Glomerular endothelial cell (primary cell): ENCODE measurements at places on chromosomes 7 and 10.
A peak's percentile ranks its signal among the peaks of the same experiment; 100 is the strongest.

DNA sequence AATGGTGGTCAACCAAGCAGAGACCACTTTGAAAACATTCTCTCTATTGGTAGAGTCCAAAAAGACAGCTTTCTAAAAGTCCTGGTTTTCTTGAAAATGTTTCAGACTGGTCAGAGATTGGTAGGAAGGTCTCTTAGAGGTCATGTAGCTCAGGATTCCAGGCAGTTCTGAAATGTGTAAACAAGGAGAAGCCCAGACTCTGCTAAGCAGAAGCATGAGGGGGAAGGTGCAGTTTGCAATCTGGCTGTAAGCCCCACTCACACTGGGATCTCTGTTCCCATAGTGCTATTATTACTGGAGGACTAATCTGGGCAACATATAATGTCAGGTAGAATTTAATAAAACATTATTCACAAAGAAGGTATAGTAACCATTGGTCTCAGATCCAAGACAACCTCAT, 101.1 kb downstream of the MAGI2 start:
- no peak for DNase-seq

- peak; percentile 36 for DNase-seq
Observed at GRCh38 chr7:140349144-140349771, 49.1 kb downstream of the SLC37A3 start.

DNA sequence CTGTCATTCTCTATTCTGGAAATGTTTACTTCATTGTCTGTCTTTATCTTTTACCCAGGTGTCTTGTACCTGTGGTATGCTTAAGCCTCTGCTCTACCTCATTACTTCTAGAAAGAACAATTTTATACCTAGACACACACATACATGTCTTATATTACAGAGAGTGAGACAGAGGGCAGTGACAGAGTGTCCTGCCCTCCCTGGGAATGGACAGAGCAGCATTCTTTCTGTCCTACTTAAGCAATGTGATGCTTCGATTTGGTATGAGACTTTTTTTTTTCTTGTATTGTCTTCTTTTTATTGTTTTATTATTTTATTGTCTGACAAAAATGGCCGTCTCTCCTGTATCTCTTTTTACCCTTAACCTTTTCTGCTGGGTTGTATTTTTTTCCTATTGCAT, 286.1 kb downstream of the EXOC4 start:
- no peak for DNase-seq

DNA sequence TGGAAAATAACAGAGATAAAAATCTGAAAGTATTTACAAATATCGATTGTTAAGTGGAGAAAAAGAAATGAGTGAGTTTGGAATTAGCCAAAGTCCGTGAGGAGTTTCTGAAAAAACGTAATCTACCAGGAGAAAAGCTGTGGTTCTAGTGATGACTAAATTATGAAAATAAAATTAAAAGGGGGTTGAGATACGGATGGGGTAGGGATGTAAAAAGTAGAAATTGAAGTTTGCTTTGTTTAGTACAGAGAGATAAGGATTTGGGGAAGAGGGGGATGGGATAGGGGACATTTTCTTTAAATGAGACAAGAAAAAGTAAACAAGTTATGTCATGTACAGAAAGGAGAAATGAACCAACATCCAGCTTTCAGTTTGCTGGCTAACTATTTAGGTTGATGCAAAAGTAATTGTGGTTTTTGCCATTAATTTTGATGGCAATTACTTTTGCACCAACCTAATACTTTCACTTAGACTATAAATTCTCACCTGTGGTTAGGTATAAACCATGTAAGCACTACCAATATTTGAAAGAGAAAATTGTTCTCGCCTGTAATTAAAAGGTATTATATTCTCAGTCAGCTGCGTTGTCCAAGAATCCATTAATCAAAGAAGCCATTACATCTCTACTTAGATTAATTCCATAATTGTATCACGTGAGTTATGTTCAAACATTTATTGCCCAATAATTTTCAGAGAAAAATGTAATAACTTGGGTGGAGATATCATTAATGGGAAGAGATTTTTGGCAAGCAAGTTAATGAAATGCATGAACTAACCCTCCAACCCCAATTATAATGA, 143.0 kb upstream of the NRP1 start:
- no peak for DNase-seq

DNA sequence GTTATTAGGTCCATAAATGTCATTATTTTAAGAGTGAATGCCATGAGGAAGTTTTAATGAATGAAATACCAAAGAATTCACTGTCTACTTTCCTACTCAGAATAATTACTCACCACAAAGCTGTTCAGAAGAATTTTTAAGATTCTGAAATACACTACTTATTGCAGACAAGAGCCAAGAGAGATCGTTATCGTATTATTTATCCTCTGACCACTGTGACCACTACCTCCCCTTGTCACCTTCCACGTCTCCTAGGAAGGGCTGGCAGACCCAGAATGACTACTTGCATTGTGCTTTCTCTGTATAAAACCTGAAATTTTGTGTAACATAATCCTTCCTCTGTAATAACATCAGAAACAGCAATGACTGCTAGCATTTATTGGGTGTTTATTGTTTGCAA, 81.9 kb downstream of the ABCB5 start:
- DNase-seq = no peak

DNA sequence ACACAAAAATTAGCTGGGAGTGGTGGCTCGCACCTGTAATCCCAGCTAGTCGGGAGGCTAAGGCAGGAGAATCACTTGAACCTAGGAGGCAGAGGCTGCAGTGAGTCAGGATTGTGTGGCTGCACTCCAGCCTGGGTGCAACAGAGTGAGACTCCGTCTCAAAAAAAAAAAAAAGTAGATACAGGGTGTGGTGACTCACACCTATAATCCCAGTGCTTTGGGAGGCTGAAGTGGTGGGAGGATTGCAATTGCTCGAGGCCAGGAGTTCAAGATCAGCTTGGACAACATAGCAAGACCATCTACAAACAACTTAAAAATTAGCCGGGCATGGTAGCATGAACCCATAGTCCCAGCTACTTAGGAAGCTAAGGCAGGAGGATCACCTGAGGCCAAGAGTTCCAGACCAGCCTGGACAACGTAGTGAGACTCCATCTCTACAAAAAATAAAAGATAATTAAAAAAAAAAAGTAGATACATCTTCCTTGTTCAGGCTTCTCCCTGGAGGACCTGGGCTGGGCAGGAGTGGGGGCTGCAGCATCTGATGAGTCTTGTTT, 2.0 kb downstream of the MOSPD3 start:
- DNase-seq = no peak

- no peak for DNase-seq
Observed at GRCh38 chr7:30226614-30227268, 57.7 kb upstream of the ZNRF2 start.

DNA sequence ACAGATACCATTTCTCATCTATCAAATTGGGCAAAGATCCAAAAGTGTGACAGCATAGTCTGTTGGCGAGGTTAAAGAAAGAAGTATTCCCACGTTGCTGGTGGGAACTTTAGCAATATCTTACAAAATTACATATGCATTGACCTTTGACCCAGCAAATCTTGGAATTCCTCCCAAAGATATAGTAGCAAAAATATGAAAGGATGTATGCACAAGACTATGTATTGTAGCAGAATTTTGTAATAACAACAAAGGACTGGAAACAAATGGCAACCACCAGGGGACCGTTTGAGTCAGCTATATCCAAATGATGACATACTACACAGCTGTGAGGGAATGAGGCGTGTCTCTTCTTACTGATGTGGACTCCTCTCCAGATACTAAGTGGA, 50.2 kb downstream of the KCNH2 start:
- DNase-seq = no peak

DNA sequence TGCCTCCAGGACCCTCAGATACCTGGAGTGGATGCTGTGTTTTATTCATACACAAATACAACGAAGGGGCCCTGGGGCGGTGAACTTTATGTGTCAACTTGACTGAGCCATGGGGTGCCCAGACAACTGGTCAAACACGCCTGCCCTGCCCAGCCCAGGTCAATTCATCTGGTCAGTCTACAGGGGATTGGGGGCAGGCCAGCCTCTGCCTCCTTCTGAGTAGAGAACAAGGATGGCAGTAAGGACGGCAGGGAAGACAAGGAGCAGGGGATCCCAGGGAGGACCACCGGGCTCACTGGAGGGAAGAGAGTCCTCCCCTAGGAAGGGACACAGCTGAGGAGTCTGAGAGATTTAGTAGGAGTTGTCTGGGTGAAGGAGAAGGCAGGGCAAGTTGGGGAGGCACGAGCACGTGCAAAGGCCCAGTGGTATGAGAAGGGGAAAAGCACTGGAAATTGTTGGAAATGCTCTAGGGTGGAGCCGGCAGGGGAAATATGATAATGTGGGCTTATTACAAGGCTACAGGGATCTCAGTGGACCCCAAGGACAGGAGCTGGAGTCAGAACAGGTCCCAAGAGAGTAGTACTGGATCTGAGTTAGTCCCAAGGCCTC, 63.4 kb downstream of the MYL10 start:
- no peak for DNase-seq

DNA sequence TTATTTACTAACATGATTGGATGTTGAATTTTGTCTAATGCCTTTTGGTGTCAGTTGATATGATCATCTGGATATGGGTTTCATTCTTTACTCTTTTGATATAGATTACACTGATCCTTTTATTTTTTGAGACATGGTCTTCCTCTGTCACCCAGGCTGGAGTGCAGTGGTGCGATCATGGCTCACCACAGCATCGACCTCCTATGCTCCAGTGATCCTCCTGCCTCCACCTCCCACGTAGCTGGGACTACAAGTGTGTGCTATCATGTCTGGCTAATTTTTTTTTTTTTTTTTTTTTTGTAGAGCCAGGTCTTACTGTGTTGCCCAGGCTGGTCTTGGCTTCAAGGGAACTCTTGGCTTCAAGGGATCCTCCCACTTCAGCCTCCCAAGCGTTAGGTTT, 27.1 kb downstream of the BMS1 start:
- DNase-seq = no peak

- DNase-seq = no peak
Observed at GRCh38 chr7:65371468-65371867, 2.2 kb upstream of the ZNF92 start.

DNA sequence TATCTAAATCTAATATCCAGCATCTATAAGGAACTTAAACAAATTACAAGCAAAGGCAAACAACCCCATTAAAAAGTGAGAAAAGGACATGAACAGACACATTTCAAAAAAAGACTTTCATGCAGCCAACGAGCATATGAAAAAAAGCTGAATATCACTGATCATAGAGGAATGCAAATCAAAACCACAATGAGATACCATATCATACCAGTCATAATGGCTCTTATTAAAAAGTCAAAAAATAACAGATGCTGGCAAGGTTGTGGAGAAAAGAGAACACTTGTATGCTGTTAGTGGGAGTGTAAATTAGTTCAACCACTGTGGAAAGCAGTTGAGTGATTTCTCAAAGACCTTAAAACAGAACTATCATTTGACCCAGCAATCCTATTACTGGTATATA, 334.4 kb upstream of the CACNA2D1 start:
- no peak for DNase-seq

- DNase-seq = no peak
Observed at GRCh38 chr10:69632516-69633199, 2.6 kb downstream of the FAM241B start.

DNA sequence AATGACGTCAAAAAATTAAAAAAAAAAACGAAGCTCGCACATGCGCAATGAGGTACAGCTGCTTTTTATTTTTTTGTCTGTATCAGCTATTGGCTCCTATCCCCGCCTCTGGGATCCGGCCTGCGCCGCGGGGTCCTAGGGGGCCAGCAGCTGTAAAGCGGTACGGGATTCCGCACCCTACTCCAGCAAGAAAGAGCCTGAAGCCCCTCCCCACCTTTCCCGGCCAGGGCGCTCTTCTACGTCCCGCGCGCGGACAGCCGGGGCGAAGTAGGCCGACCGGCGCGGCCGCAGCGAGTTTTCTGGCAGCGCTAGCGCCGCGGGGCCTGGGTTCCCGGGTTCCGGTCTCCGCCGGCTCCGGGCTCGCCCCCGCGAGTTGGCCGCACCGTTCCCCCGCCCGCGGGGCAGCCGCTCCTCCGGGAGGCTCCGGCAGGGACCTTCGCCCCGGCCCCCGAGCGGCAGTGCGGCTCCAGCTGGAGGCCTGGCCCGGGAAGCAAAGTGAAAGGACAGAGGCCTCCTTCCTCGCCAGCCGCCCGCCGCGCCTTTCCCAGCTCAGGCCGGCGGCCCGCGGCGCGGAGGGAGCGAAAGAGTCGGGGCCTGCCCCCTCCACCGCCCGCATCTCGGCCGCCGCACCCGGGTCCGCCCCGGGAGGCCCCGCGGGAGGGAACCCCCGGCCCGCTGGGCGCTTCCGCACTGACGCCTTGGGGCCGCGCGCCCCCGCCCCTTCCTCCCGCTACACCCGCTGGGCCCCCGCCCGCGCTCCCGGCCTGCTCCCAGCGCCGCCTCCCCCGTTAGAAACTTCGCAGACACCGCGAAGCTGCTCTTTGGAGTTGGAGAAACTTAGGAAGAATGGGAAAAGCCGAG, 4.7 kb upstream of the SPAG6 start:
- no peak for DNase-seq

GRCh38 chr10:127999297-128000129, 92.6 kb downstream of the PTPRE start:
- DNase-seq = no peak

- no peak for DNase-seq
Observed at GRCh38 chr10:128326251-128326650, 200.0 kb upstream of the MKI67 start.
